Heart right ventricle (tissue), 16 donors: ENCODE measurements at places on chromosomes 1 and 21. TPM values are rescaled to one million over a fixed set of nuclear protein-coding genes. Genes with fewer than 3 reads are reported as not detected.
A peak's percentile ranks its signal among the peaks of the same experiment; 100 is the strongest.

GRCh38 chr1:58397187-58397820 lies 149.2 kb downstream of the OMA1 start:
- no peak for DNase-seq

DNA sequence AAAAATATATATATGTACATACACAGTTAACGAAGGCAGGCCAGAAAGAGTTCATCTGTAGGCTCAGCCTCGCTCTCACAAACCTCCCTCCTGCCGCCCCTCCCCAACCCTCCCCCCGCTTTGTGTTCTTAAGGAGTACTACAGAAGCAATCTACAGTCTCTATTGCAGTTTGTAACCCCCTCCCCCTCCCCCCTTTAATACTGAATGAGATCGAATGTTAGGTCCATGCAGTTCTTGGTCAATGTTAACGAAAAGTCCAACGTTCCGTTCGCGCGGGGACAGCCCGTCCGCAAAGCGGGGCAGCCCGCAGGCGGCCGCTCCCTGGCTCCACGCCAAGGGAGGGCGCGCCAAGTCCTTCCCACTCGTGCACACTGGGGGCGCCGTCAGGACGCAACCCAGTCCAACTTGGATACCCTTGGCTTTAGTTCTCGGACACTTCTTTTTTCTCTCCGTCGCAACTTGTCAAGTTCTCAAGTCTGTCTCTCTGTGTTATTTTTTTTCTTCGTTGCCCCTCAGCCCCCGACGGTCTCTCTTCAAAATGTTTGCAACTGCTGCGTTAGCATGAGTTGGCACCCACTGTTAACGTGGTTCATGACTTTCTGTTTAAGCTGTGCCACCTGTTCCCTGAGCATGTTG lies 2.2 kb downstream of the JUN start:
- DNase-seq, result peak; percentile 78

DNA sequence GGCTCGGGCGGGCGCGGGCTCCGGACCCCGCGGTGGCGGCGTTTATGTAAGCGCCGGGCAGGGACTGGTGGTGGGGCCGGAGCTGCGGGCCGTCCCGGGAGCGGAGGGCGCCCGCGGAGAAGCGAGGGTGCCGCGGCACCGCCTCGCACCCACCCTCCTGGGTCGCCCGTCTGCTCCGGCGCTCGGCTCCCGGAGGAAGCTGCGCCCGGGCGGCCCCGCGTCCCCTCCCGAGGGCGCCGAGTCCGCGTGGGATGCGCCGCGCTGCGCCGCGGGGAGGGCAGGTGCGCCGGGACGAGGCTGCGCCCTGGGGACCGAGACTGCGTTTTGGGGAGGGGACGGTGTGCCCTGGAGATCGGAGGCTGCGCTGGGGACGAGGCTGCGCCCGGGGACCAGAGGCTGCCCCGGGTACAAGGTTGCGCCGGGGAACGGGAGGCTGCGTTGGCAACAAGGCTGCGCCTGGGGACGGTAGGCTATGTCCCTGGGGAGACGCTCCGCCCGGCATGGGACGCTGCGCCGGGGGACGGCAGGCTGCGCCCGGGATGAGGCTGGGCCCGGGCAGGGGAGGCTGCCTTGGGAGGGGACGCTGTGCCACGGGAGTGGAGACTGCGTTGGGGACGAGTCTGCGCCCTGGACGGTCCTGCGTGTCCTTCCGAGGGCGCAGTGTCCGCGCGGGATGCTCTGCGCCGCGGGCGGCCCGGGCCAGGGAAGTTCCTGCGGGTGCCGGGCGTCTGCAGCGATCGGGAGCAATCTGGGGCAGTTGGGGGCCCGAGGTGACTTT lies 627 bp downstream of the ADARB1 start:
- DNase-seq, result no peak

Gene SV2A
- polyA plus RNA-seq, result 0.48 TPM

Gene SPATA46
- polyA plus RNA-seq, result not detected

Gene FOXD3
- 0.14 TPM for polyA plus RNA-seq
